ENCODE measurements at places on chromosomes 7 and 10.

GRCh38 chr7:1611708-1612241 lies 41.9 kb upstream of the PSMG3 start:
- DNase-seq, result peak; percentile 85

DNA sequence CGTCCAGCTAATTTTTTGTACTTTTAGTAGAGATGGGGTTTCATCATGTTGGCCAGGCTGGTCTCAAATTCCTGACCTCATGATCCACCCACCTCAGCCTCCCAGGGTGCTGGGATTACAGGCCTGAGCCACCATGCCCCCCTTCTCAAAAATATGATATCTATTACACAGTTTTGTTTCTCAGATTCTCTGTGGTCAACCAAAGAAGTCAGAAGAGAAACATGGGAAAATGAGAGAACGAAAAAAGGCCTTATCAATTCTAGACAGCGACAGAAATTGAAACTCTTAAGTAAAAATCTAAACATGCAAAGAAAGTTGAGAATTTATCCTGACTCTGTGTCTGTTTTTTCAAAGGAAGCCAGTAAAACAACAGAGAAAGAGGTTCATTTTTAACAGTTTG lies 283.8 kb upstream of the PLXDC2 start:
- no peak for DNase-seq

DNA sequence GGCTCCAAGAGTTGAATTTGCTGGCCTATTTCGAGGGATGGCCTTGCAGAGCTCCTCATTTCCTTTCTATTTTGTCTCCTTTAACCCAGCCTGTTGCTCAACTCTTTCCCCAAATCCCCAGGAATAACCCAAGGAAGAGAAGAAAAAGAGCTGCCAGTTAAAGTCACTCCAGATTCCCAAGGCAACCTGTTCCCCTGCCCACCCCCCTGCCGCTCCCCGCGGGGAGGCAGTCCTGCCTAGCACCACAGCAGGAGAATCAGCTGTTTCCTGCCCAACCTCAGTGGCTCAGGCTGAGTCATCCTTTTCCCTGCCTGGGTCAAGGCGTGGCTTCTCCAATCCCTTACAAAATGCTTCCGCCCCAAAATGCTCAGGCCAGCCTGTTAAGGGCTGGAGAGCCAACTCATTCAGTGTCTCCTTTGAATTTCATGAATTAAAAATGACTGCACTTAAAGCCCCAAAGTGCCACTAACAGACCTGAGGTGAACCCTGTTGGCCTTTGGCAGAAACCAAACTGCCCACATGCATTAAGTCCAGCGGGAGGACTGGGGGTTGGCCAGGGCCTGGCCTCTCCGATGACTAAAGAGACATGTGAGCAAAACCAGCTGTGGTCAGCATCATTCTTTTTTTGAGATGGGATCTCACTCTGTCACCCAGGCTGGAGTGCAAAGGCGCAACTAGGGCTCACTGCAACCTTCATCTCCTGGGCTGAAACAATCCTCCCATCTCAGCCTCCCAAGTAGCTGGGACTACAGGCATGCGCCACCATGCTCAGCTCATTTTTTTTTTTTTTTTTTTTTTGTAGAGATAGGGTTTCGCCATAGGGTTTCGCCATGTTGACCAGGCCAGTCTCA lies 83.2 kb upstream of the KIF5B start:
- DNase-seq, result peak; percentile 96

GRCh38 chr10:130393342-130393741 lies 257.2 kb downstream of the GLRX3 start:
- no peak for DNase-seq

DNA sequence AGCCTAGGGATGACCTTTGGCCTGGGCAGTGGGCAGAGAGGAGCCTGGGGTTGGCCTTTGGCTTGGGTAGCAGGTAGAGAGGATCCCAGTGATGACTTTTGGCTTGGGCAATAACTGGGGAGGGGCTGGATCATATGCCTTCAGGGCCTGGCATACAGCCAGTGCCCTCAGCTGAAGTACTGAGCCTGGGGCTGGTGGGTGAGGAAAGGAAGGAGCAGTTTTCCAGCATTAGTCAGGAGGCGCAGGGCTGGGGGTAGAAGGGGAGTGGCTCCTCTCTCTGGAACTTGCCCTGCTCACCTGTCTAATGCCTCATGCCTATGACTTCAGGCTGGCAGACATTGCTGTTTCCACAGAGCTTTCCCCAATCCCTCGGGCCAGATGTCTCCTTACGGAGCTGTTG lies 15.2 kb upstream of the COMTD1 start:
- peak; percentile 12 for DNase-seq

- no peak for DNase-seq
Measured at GRCh38 chr7:34385384-34385783, 272.6 kb upstream of the NPSR1 start.

DNA sequence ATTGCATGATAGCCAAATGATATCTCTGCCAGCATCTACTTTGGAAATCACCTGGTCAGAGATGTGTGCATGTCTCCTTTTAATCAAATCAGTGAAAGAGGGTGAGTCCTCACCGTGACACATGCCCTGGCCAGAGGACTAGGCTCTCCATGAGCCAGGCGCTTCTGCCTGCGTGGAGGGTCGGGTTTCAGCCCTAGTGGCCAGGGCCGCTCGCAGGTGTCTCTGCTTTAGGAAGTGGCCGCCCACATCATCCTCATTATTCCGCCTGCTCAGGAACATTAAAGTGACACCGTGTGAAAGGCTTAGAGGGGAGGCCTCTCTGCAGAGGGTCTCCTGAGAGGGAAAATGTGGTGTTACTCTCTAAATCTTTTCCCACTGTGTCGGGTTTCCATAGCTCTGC lies 173.6 kb upstream of the PRKCQ start:
- DNase-seq, result no peak

DNA sequence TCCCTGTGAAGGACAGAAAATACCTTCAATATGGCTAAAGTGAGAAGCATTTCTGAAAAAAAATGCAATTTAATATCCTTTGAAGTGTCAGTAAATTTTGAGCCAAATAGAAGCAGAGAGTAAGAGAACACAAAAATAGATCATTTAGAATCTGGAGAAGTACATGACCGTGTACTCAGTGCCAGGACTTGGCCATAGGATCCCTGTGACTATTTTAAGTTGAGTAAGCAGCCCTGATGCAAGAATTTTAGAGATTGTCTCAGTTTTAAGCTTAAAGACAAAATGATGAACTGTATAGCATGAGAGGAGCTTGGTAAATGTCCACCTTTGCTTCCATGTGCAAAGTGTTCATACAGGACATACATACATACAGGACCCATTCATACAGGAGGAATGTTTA lies 2.5 kb downstream of the PTER start:
- no peak for DNase-seq

DNA sequence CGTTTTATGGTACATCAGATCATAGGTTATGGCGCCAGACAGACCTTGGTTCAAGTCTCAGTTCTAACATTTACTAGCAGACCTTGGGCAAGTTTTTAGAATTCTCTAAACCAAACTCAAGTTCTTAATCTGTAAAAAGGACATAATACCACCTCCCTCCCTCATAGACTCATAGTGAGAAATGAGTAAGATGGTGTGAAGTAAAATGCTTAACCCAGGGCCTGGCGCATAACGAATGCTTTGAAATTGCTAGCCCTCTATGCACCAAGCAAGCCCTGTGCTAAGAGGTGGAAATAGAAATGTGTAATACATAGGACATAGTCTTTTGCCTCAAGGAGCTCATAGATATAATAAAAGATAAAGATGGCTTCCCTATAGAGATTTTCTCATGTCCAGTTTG lies 17.7 kb upstream of the SLC35B4 start:
- no peak for DNase-seq

DNA sequence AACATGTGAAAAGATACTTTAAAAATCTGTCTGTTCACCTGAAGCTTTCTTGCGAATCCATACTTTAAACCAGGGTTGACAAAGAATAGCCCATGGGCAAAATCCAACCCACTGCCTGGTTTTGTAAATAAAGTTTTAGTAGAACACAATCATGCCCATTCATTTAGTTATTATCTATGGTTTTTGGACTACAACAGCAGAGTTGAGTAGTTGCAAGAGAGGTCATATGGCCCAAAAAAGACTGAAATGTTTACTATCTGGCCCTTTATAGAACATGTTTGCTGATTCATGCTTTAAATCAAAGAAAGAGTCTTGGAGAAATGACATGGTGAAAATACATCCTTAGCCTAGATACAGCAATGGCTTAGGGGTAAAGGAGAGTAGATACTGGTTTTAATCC lies 356.2 kb downstream of the RNLS start:
- no peak for DNase-seq

- DNase-seq, result no peak
Measured at GRCh38 chr7:96238474-96238873, 83.4 kb downstream of the SLC25A13 start.

DNA sequence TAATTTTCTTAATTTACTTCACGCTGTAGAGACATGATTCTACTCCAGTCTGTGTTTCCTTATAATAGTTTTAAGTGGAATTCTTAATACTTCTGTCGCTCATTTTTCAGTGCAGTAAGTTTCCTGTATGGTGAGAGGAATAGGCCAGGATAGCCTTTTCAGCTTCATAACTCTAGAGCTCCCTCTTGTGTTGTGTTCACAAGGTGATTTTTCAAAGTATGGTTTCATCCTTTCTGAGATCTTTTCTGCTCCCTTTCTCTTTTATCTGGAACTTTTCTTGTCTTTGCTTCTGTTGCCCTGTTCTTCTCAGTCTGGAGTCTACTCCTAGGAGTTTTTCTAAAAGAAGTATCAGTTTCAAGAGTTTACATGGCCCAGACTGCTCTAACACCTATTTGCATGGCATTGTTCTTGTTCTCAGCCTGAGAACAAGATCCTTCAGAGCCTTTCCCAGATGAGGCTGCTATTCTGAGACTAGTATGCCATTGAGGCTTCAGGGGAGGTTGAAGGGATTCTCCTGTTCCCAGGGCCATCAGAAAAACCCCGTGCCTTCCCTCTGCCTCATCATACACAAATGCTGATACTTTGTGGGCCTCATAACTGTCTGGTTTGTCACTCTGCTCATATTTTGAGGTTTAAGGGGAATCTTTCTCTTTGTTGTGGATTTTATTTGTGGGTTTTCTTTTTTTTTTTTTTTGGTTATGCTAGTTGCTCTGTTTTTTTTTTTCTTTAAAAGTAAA lies 21.8 kb downstream of the NET1 start:
- DNase-seq, result peak; percentile 86

DNA sequence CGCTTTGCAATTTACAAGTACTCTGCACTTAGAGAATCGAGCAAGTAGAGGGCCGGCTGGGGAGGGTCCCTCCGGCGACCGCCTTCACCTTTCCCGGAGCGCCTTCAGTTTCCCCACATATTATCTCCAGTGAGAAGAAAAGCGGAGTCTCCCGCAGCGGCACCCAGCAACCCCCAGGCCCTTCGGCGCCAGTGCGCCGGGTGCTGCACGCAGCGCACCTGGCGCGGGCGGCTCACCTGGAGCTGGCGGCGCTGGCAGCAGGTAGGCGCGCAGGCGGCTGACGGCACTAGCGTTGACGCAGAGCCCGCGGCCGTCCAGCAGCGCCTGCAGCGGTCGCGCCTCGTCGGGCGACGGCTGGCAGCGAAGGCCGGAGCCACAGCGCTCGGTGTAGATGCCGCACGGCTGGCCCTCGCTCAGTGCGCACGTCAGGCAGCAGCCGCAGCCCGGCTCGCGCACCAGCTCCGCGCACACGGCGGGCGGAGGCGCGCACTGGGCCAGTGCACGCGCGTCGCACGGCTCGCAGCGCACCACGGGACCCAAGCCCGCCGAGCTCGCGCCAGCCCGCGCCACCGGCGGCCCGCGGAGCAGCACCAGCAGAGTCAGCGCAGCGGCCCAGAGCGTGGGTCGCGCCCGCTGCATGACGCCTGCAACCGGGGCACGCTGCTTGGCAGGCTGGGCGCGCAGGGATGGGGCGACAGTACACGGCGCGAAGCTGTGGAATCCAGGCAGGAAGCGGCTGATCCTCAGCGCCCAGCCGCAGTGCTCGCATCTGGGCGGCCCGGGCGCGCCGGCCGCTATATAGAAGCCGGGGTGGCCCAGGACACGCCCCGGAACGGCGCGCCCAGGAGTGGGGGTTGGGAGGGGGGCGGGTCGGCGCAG lies at the start of gene IGFBP3:
Gene IGFBP3 (minus strand): TSS at position 771 of the 879 bp plus-strand sequence. CDS start 132 bp downstream, at position 639.
- DNase-seq, result peak; percentile 77

DNA sequence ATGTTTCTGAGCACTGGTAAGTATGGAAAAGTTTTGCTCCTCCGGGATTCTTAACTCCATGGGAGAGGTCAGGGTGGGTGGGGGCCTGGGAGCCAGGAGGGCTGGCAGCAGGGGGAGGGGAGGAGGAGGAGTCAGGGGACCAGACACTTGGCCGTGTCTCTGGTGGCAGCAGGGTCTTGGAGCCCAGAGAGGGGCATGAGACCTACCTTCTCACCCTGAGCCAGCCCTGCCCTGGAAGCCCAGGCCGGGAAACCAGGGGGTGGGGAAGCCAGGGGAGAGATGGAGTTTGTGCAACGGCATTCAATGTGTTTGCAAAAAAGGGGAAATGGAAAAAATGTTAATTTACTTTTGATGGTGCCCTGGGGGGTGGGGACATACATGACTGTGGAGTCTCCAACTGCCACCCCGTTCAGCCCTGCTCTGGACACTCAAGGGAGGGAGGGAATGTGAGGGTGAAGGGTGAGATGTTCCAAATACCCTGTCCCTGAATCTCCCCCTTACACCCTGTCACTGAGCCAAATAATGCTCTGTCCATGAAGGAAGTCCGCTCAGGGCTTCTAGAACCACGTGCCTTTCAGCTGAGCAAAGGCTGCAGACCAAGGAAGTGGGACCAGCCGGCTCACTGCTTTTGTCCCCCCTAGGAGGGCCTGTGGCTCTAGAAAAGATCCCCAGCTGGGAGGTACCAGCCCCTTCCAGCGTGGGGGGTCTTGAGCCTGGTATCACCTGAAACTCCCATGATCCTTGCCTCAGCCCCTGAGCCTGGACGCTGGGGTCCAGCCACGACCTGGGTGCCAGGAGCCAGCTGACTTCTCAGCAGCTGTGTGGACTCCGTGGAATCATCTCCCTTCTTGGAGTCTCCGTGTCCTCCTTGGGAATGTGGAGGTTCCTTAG lies 48.3 kb downstream of the TMEM270 start:
- no peak for DNase-seq

- DNase-seq, result no peak
Measured at GRCh38 chr7:148717266-148717793, 18.6 kb downstream of the CUL1 start.

- DNase-seq, result peak; percentile 36
Measured at GRCh38 chr10:71708301-71708703, 11.3 kb downstream of the C10orf105 start.

DNA sequence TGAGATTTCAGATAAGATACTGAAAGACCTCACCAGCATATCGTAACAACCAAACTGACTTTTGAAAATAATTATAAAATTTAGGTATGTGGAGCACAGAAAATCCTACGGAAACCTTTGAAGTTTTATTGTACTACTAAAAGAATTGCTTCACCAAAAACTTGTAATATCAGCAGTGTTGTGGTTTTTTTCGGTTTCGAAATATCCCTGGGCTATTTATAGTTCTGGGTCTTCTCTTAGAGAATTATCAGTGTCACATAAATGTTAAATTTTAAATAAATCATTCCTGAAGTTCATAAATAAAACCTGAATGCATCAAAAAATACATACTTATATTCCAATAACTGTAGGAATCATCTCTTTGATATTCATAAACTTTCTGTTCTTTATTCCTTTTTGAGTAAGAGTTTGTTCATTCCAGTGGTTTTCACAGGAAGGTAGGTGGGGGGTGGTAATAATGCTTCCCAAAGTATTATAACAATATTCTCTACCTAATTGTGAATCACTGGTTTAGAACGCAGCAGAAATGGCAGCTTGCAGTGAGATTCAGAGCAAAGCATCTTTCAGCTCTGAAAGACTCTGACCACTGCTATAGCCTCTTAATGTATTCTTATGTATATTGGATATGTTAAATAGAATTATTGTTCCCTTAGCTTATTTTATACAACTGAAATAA lies 60.2 kb downstream of the ZNF277 start:
- DNase-seq, result peak; percentile 69

Data from ELR (cell line).